Mesothelial cell of epicardium (in vitro differentiated cells): ENCODE measurements at places on chromosomes 1 and 21.

- no peaks in the 10 kb centered on the region for H3K27me3 ChIP-seq
- H3K36me3 ChIP-seq = no peaks in the 10 kb centered on the region
- H3K4me3 ChIP-seq = no peak overlapping the region
- H3K27ac ChIP-seq = no peak overlapping the region
Measured at GRCh38 chr1:188904201-188904600, 1573.5 kb downstream of the BRINP3 start.

- no peaks in the 10 kb centered on the region for H3K27me3 ChIP-seq
- H3K4me3 ChIP-seq = no peak overlapping the region
- no peaks in the 10 kb centered on the region for H3K36me3 ChIP-seq
- H3K27ac ChIP-seq = no peak overlapping the region
- no peak for DNase-seq
- H3K4me1 ChIP-seq = peaks cover 4% of the 10 kb centered on the region
Measured at GRCh38 chr1:7485086-7485780, 285.9 kb upstream of the VAMP3 start.

GRCh38 chr21:26804895-26805609 is 40.2 kb downstream of the ADAMTS1 start:
- no peak overlapping the region for H3K4me3 ChIP-seq
- peaks cover 71% of the 10 kb centered on the region for H3K4me1 ChIP-seq
- H3K27me3 ChIP-seq = no peaks in the 10 kb centered on the region
- H3K27ac ChIP-seq = peak overlapping the region; percentile 85
- DNase-seq = no peak
- H3K36me3 ChIP-seq = no peaks in the 10 kb centered on the region

DNA sequence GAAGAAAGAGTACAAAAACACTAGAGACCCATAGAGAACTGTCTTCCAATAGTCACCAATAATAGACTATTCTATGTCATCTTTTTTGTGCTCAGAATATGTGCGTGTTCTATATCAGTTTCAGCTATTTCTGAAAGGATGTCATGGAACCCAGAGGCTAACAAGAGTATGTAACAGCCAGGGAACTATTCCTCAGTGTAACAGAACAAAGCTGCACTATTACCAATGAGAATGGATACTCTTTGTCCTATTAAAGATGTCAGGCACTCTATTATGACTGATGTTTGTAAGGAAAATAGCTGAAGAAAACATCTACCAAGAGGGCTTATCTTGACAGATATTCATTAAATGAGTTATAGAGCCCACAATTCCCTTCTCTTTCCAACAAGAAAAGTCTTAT is 8.6 kb upstream of the LRRC8C start:
- H3K4me3 ChIP-seq = no peak overlapping the region
- H3K27me3 ChIP-seq = peaks cover 7% of the 10 kb centered on the region
- no peaks in the 10 kb centered on the region for H3K36me3 ChIP-seq
- DNase-seq = no peak

GRCh38 chr1:243596431-243597062 is 253.5 kb downstream of the AKT3 start:
- H3K4me1 ChIP-seq = peaks cover 7% of the 10 kb centered on the region
- DNase-seq = no peak
- H3K27ac ChIP-seq = no peak overlapping the region
- no peak overlapping the region for H3K4me3 ChIP-seq
- peaks cover 7% of the 10 kb centered on the region for H3K36me3 ChIP-seq

DNA sequence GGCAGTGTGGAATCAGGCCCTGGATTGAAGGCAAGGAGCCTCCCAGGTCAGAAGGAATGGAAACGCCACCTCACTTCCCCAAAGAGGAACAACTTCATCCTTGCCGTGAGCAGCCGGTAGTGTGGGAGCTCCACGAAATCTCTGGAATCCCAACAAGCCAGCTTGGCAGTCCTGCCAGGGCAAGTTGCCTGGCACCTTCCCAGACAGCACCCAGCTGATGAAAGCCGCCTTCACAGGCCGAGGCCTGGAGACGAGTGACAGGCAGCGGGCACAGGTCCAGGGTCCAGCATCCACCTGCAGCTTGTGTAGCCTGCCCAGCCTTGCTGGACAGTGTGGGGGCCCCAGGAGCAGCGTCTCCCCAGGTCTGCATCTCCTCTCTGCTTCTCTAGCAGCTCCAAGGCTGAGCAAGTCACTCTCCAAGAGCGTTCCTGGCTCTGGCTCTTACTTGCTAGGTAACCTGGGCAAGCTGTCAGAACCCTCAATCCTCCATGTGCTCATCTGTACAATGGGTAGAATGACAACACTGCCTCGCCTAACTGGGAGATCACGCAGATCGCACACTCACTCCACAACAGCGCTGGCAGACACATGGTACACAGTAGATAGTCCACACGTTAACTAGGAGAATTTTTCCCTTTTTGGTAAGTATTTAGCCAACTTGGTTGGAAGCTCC is 43.0 kb downstream of the ACOT7 start:
- no peaks in the 10 kb centered on the region for H3K27me3 ChIP-seq
- DNase-seq = no peak
- H3K36me3 ChIP-seq = no peaks in the 10 kb centered on the region
- H3K27ac ChIP-seq = no peak overlapping the region
- peaks cover 4% of the 10 kb centered on the region for H3K4me1 ChIP-seq
- no peak overlapping the region for H3K4me3 ChIP-seq

- peaks cover 19% of the 10 kb centered on the region for H3K27me3 ChIP-seq
- no peak overlapping the region for H3K4me3 ChIP-seq
- H3K4me1 ChIP-seq = peaks cover 56% of the 10 kb centered on the region
- H3K36me3 ChIP-seq = no peaks in the 10 kb centered on the region
- no peak overlapping the region for H3K27ac ChIP-seq
Measured at GRCh38 chr1:53587252-53587988, 128.2 kb downstream of the DMRTB1 start.

DNA sequence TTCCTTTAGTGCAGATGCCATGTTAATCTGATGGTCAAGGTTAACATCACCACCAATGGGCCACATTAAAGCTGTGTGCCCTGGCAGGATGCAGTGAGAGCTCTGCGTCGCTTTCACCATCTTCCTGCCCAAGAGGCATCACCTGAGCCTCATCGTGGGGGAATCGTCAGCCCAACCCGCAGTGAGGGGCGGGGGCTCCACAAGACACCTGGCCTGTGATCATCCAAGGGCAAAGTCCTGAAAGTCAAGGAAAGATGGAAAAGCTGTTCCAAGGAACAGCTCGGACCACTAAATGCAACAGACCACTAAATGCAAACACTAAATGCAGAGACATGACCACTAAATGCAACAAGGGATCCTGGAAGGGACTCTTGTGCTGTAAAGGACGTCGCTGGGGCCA is 49.9 kb downstream of the WDR4 start:
- no peak overlapping the region for H3K27ac ChIP-seq
- DNase-seq = no peak
- no peaks in the 10 kb centered on the region for H3K36me3 ChIP-seq
- no peak overlapping the region for H3K4me3 ChIP-seq
- peaks cover 35% of the 10 kb centered on the region for H3K27me3 ChIP-seq
- H3K4me1 ChIP-seq = peaks cover 3% of the 10 kb centered on the region

DNA sequence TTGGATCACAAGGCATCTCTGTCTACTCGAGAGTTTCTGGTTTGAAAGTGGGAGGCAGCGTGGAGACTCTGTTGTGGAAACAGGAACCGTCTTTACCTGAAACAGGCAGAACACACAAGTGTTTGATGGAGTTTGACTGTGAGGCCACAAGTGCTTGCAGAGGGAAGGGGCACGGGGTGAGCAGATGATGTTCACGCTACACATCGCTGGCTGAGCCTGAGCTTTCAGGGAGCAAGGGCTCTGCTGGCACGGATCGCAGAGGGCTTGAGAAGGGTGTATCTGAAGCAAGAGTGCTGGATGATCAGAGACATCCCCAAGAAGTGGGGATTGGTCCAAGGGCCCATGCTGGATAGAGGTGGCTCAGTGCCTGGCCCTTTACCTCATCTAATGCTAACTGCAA is 59.3 kb downstream of the IGSF21 start:
- H3K4me3 ChIP-seq = no peak overlapping the region
- peaks cover 33% of the 10 kb centered on the region for H3K27me3 ChIP-seq

GRCh38 chr1:36182734-36183133 is 26.8 kb downstream of the MAP7D1 start:
- peak overlapping the region; percentile 25 for H3K27ac ChIP-seq
- H3K27me3 ChIP-seq = no peaks in the 10 kb centered on the region
- H3K36me3 ChIP-seq = peaks cover 17% of the 10 kb centered on the region
- no peaks in the 10 kb centered on the region for H3K4me1 ChIP-seq
- no peak overlapping the region for H3K4me3 ChIP-seq
- no peak for DNase-seq

- H3K27ac ChIP-seq = no peak overlapping the region
- H3K36me3 ChIP-seq = peaks cover 44% of the 10 kb centered on the region
- H3K4me3 ChIP-seq = no peak overlapping the region
- no peaks in the 10 kb centered on the region for H3K27me3 ChIP-seq
Measured at GRCh38 chr1:10267319-10267718, 56.9 kb downstream of the KIF1B start.

DNA sequence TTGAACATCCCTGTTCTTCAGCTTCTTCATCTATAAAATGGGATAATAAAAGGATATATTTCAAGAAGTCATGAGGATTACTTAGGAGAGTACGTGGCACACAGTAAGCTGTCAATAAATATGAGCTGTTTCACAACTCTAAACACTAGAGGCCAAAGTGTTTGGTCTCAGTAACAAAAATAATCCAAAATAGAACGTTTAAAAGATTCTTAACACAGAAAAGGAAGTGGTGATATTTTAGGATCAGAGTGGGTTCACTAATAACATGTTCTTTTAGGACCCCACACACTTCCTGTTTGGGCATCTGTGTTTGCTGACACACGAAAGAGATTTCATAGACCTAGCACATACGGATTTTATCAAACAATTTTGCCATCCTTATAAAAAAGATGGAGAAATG is 32.9 kb downstream of the TNFSF18 start:
- H3K27ac ChIP-seq = peak overlapping the region; percentile 47
- peaks cover 33% of the 10 kb centered on the region for H3K4me1 ChIP-seq
- no peaks in the 10 kb centered on the region for H3K36me3 ChIP-seq
- no peak overlapping the region for H3K4me3 ChIP-seq

- H3K4me3 ChIP-seq = no peak overlapping the region
- DNase-seq = no peak
- H3K27me3 ChIP-seq = no peaks in the 10 kb centered on the region
- H3K4me1 ChIP-seq = peaks cover 23% of the 10 kb centered on the region
Measured at GRCh38 chr1:63642901-63643300, 49.7 kb downstream of the PGM1 start.

DNA sequence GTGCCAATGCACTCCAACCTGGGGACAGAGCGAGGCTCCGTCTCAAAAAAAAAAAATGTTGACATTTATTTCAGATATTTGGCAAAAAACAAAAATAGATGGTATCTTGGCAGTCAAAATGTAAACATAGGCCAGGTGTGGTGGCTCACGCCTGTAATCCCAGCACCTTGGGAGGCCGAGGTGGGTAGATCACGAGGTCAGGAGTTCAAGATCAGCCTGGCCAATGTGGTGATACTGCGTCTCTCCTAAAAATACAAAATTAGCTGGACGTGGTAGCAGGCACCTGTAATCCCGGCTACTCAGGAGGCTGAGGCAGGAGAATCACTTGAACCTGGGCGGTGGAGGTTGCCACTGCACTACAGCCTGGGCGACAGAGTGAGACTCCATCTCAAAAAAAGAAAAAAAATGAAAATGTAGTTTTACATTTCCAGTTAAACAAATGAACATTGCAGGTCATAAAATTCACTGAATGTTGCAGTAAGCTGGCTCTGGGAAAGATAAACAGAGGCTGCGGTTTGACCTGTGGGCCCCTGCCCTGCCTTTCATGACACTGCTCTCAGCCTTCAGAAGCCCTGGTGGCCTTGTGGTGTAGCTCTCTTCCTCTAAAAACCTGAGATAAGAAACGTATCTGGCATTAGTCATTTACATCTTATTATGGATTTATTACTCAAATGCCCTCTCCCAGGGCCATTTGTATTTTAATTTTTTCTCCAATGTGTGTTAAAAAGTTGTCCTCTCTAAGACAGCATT is 12.2 kb upstream of the SLC44A3 start:
- no peak for DNase-seq
- no peaks in the 10 kb centered on the region for H3K27me3 ChIP-seq
- peaks cover 12% of the 10 kb centered on the region for H3K36me3 ChIP-seq
- no peak overlapping the region for H3K27ac ChIP-seq

- no peaks in the 10 kb centered on the region for H3K36me3 ChIP-seq
- H3K27me3 ChIP-seq = no peaks in the 10 kb centered on the region
- H3K4me1 ChIP-seq = peaks cover 58% of the 10 kb centered on the region
- H3K4me3 ChIP-seq = no peak overlapping the region
- peak overlapping the region; percentile 21 for H3K27ac ChIP-seq
Measured at GRCh38 chr1:246068619-246069509, 438.2 kb downstream of the SMYD3 start.

- peaks cover 82% of the 10 kb centered on the region for H3K27me3 ChIP-seq
- DNase-seq = no peak
- H3K4me3 ChIP-seq = peak overlapping the region; percentile 40
- H3K36me3 ChIP-seq = no peaks in the 10 kb centered on the region
Measured at GRCh38 chr1:38044221-38045215, 2.1 kb downstream of the POU3F1 start.

DNA sequence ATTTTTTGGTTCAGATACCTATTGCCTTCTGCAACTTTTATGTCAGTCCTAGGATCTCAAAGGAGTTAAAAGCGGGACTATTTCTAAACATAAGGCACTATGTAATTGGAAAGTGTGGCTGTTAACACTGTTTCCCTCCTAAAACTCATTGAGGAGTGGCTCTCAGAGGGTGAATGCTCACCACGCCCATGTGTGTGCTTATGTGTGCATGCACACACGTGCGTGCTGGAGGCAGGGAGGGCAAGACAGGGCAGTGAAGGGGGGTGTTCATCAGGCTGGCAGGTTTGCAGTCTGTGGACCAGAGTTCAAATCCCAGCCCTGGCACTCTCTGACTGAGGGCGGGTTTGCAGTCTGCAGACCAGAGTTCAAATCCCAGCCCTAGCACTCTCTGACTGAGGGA is 22.4 kb downstream of the KCNAB2 start:
- no peak overlapping the region for H3K4me3 ChIP-seq
- H3K36me3 ChIP-seq = no peaks in the 10 kb centered on the region
- no peak overlapping the region for H3K27ac ChIP-seq
- H3K27me3 ChIP-seq = peaks cover 6% of the 10 kb centered on the region
- no peak for DNase-seq
- H3K4me1 ChIP-seq = no peaks in the 10 kb centered on the region

DNA sequence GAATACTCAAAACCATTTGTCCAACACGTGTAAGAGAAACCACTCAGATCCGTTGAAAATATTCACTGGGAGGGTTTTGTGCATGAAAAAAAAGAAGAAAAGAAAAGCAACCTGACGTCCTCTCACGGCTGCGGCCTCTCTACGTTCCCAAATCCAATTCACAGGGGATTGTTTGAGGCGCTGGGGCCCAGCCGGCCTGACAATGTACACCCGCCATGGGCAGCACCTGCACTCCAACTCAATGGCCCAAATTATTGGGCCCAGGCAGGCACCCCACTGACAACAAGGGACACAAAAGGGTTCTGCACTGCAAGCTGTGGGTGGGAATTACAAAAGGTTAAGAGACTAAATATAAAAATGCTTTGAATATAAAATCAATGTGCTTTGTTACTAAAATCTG is 41.5 kb downstream of the MORN1 start:
- no peak for DNase-seq
- H3K27ac ChIP-seq = peak overlapping the region; percentile 18
- peaks cover 19% of the 10 kb centered on the region for H3K4me1 ChIP-seq
- no peak overlapping the region for H3K4me3 ChIP-seq
- no peaks in the 10 kb centered on the region for H3K36me3 ChIP-seq

GRCh38 chr1:83857103-83857502 is 141.8 kb downstream of the TTLL7 start:
- DNase-seq = no peak
- H3K27ac ChIP-seq = no peak overlapping the region
- peaks cover 17% of the 10 kb centered on the region for H3K27me3 ChIP-seq
- H3K4me3 ChIP-seq = no peak overlapping the region
